Activated naive CD4-positive, alpha-beta T cell (primary cell): ENCODE measurements at places on chromosomes 6 and 20.
A peak's percentile ranks its signal among the peaks of the same experiment; 100 is the strongest.

GRCh38 chr20:57251344-57251743 lies 15.1 kb downstream of the BMP7 start:
- DNase-seq = no peak

- no peak for DNase-seq
Observed at GRCh38 chr6:34021554-34022190, 124.2 kb downstream of the GRM4 start.

DNA sequence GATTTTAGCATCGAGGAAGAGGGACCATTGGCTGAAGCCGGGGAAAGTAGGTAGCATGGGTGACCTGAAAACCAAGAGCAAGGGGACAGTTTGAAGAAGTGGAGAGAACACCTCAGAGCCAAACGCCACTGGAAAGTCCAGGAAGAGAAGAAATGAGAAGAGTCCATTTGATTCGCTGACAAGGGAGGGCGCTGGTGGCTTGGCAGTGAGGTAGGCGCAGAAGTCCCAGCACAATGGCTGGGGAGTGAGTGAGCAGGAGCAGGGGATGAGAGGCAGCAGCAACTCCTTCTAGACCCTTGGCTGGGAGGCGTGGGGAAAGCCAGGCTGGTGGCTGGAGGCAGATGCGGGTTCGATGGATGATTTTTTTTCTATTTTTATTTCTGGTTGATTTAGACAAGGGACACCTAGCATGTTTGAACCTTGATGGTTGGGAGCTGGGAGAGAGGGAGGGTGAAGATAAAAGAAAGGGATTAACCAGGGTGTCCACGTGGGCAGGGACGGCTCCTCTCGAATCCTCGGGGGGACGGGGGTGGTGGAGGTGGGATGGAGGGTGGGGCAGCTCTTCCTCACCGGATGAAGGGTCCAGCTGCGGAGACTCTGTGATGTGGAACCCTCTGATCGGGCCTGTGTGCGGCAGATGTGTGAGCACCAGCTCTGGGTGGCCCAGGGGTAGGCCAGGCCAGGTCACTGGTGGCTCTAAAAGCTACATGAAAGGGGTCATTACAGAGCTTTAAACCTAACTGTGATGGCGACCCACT lies 164.2 kb downstream of the NFATC2 start:
- DNase-seq = no peak

GRCh38 chr20:38315290-38315966 lies 11.5 kb downstream of the BPI start:
- no peak for DNase-seq

DNA sequence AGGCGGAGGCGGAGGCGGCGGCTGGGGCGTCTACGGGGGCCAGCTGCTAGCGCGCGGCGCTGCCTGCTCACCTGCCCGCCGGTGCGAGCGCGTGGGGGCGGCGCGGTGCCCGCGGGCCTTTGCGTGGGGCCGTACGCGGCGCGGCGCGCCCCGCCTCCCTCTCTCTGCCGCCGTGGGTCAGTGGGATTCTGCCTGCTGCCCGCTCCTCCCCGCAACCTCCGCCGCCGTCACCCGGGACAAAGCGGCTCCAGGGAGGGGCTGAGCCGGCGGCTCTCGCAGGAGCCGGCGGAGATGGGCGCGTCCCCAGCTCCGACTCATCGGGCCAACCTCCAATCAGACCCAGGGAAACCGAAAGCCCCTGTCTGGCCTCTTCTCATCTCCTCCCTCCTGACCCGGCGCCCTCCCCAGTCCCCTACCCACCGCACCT lies at the start of gene RCAN2:
Gene RCAN2, minus strand, starts transcription at position 249 of the 427 bp plus-strand sequence.
- DNase-seq = no peak

DNA sequence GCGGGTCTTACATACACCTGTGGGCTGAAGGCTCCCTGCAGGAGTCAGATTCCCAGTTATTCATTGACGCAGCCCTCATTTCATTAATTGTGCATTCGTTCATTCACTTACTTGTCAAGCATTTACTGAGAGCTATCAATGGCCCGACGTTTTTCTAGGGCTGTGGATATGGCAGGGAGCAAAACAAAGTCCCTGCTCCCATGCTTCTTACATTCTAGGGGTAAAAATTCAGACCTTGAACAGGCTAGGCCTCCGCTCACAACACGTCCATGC lies 369 bp upstream of the NSFL1C start:
- DNase-seq = no peak

GRCh38 chr6:113146878-113147277 lies 710.3 kb upstream of the MARCKS start:
- DNase-seq = no peak

- peak; percentile 70 for DNase-seq
Observed at GRCh38 chr6:38493931-38494547, 145.7 kb downstream of the BTBD9 start.

DNA sequence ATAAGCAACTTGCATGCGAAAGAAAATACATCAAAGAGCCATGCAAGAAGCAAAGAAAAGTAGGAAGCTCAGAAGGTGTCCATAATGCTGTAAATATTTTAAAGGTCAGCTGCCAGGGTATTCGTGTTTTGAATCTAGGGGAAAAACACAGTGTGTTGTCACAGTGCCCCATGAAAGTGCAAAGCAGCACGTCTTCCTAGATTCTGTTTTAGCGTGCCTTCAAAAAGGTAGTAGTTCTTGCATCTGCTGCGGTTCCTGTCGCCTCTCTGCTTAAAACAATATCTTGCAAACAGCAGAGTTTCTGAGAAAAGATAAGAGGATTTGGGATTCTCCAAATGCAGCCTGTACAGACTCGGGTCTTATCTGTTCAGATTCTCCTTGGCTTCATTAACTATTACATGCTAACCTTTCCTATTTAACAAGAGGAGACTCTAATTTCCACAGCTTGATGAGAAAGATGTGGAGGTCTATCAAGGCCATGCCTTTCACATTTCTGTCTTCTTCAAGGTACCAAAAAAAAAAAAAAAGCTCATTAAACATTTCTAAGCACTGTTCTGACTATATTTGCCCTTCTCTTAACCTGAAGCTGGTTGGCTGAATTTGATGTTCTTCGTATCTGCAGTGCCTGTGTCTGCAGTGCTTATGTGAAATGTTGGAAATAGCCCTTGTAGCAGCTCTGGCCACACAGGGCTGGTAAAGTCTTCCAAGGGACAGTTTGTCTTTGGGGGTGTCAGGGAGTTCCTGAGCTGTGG lies 297.5 kb downstream of the ADGB start:
- DNase-seq = no peak

GRCh38 chr6:110799189-110799588 lies 16.1 kb downstream of the CDK19 start:
- no peak for DNase-seq

- no peak for DNase-seq
Observed at GRCh38 chr20:18718129-18718528, 95.5 kb upstream of the SCP2D1 start.

DNA sequence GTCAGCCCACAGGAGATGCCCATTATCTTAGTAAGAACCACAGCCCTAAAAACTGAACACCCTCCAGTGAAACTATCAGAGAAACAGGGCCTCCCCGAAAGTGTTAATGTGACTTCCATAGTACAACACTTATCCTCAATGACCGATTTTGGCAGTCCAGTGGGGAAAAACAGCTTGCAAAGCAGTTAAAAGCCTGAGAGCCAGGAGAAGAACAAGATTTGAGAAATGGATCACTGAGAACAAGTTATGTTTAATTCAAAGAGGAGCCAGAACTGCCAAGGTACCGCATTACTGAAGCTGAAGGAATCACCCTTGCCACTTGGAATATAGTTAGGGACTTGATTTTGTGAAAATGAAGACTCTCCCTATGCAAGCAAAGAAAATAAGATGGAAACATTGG lies 236.9 kb downstream of the QKI start:
- DNase-seq = no peak

GRCh38 chr6:30311101-30311500 lies 15.6 kb upstream of the TRIM39 start:
- DNase-seq = no peak

DNA sequence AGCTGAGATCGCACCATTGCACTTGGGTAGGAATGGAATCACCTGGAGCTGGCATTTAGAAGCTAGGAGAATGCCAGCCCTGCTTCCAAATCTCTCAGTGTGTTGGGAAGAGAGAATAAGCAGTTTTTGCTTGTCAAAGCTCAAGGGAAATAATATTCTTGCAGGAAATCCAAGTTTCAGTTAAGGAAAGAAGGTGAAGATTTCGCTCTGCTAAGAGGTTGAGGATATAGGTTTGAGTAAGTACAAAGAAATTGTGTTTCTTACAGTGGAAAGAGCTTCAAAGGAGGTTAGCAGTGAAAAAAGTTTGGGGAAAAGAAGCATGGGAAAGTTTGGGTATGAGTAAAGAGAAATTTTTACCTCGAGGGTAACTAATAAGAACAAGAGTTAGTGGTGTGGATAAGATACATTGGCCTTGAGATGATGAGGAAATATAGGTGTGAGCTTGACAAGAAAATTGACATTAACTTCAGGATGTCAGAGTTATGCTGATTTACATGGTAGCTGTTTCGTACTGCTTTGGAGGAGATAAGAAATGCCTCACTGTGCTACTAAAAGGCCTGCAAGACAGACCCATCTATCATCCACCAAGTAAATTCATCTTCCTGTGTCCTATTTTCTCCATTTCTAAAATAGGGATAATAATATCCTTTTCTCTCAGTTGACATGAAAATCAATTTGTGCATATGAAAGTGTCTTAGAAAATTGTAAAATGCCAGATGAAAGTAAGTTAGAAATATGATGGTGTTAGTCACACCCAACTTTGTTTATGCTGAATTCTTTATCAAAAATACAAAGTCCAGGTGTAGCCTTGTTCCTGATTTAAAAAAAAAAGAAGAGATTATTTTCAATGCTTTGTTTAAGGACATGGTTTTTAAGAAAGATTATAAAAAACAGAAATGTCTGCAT lies 12.8 kb upstream of the HINT3 start:
- DNase-seq = no peak
